NCI-H2081 treated with DMSO at 0.1 percent for 48 hours (cell line): ENCODE measurements at places on chromosomes 3 and 15.

- DNase-seq = no peak
Observed at GRCh38 chr3:46516521-46516920, 18.7 kb downstream of the RTP3 start.

- DNase-seq = no peak
Observed at GRCh38 chr3:111081008-111081545, 9.5 kb downstream of the NECTIN3 start.

DNA sequence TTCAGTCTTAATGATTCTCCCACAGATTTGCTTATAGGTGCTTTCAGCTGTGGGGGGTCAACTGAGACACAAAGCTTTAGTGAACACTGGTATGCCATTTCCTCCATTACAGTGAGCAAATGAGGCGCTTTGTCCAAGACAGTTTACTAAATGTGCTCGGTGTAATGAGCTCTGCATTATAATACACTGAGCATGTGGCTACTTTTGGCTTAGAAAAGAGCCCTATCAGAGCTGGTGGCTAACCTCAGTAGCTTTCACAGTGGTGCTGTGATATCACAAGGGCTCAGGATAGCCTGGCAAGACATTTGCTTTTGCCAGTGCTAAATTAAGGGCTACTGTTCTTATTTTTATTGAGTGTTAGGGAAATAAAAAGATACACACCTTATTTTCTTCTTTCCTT lies 749.7 kb upstream of the ARPP21 start:
- no peak for DNase-seq

DNA sequence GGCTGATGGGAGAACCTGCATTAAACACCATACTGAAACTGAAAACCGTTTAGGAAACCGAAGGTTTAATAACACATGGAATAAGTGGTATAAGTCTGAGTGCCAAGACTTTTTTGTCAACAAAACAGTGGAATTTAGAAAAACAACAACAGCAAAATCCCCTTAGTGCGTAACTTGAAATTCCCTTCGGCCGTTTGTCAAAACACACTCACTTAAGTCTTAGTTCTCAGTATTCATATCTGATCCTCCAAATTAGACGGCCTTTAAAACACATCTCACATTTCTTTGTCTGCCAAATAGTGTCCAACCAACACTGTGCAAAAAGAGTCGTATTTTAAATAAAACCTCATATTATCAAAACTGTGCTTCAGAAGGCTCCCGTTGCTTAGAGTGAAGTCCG lies 64.5 kb downstream of the LRCH3 start:
- DNase-seq = no peak

GRCh38 chr3:4568841-4569240 lies 75.7 kb downstream of the ITPR1 start:
- no peak for DNase-seq

DNA sequence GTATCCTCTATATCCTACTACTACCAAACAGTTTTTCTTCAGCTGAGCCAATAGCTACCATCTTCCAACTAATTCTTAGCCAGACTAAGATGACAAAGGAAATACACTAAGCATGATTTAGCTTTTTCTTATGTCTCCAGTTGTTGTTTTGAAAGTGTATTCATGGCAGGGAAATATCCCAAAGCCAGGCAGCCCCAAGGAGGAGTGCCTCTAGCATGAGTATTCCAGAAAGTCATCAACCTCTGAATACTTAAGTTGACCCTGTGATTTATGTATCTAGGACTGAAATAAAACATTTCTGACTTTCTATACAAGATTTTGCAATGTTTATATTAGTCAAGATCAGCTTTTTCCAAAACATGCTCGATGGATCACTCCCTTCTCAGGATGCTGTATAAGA lies 449.1 kb downstream of the IL5RA start:
- no peak for DNase-seq
